Bronchial smooth muscle cell (primary cell): ENCODE measurements at places on chromosomes 3 and 15. TPM values are rescaled to one million over a fixed set of nuclear protein-coding genes. Genes with fewer than 3 reads are reported as not detected.

Gene ISL2
- 1.1 and 6.7 TPM in 2 replicates for total RNA-seq

Gene MEGF11
- total RNA-seq = not detected in 2 replicates

Gene GABRG3
- not detected in 2 replicates for total RNA-seq

Gene CHRM5
- total RNA-seq = under 0.01 TPM in 1 of 2 replicates, not detected in the other

Gene TMEM158
- 10.2 and 19.7 TPM in 2 replicates for total RNA-seq

Gene STXBP5L
- total RNA-seq = not detected in 2 replicates

Gene SAMD7
- total RNA-seq = not detected in 2 replicates

Gene CYP1A2
- not detected in 2 replicates for total RNA-seq

Gene SOX14
- total RNA-seq = not detected in 2 replicates

Gene AADAC
- 0.09 and 0.63 TPM in 2 replicates for total RNA-seq

Gene EIF2A
- 127 and 188 TPM in 2 replicates for total RNA-seq

Gene GMPS
- 16.5 and 32.7 TPM in 2 replicates for total RNA-seq

Gene FEZF2
- total RNA-seq = not detected in 2 replicates

Gene LRRC15
- total RNA-seq = 0.26 and 2.7 TPM in 2 replicates

Gene ACAN
- total RNA-seq = under 0.01 and 0.09 TPM in 2 replicates

Gene IFRD2
- total RNA-seq = 24.2 and 26.0 TPM in 2 replicates

Gene XYLB
- total RNA-seq = 3.6 and 5.8 TPM in 2 replicates

Gene OIP5
- 0.17 and 1.3 TPM in 2 replicates for total RNA-seq

Gene POPDC2
- total RNA-seq = under 0.01 and 0.26 TPM in 2 replicates

Gene ASB14
- 0.17 TPM in 1 of 2 replicates, not detected in the other for total RNA-seq

Gene SH2D7
- total RNA-seq = not detected in 2 replicates

Gene GOLGA6D
- total RNA-seq = under 0.01 TPM in 1 of 2 replicates, not detected in the other

Gene NCKIPSD
- total RNA-seq = 8.4 and 9.4 TPM in 2 replicates

Gene TNFSF10
- 9.2 and 9.6 TPM in 2 replicates for total RNA-seq
